ENCODE measurements at places on chromosomes 13 and 19.

DNA sequence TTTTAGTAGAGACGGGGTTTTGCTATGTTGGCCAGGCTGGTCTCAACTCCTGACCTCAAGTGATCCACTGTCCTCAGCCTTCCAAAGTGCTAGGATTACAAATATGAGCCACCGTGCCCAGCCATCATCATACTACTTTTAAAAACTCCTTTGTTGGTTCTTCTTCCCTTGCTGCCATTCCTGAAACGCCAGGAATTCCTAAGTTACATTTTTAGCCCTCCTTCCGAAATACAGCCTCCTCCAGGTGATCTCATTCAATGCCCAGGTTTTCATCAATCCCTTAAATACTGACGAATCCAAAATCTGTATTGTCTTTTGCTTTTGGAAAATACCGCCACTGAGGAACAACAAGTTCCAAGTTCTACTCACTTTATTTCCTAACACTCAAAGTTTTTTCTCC, 25.3 kb upstream of the EBPL start:
- no peak for DNase-seq

DNA sequence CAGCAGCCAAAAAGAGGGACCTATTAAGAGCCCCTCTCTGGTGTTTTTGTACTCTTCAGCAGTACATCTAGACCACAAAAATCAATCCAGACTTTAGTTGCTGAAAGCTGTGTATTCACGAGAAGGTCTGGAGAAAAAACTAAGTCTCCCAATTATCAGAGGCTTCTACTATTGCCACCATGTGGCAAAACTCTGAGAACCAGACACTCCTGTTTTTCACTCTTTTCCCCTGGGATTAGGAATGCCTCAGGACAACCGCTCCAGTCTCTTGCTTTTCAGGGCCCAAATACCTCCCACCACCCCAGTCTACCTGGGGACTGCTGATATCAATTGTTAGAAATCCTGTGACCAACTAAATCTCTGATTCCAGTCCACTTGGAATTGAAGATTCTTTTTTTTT, 30.1 kb upstream of the OBI1 start:
- no peak for DNase-seq

DNA sequence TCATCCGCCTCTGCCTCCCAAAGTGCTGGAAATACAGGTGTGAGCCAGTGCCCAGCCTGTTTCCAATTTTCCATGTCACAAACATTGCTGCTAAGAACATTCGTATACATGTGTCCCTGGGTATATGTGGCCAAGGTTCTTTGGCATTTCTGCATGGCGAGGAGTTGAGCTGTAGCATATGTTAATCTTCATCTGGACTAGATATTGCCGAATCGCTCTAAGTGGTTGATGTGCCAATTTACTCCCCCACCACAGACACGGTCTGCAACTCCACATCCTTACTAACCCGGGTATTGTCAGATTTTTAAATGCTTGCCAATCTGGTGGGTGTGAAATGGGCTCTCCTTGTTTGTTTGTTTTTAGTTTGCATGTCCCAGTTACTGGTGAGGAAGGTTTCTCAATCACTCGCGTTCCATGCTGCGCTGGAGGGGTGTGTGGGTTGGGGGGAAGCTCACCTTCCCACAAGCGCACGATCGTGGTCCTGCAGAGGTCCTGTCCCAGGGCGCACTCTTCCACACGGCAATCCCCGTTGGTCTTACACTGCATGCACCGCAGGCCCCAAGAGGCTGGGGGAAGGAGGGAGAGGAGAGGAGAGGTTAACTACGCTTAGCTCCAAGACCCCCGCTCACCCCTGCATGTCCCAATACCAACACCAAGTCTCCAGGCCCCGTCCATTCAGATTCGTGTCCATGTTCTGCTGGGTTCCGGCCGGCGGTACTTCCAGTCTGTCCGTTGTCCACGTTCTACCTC, 2.7 kb downstream of the PLAUR start:
- no peak for DNase-seq

DNA sequence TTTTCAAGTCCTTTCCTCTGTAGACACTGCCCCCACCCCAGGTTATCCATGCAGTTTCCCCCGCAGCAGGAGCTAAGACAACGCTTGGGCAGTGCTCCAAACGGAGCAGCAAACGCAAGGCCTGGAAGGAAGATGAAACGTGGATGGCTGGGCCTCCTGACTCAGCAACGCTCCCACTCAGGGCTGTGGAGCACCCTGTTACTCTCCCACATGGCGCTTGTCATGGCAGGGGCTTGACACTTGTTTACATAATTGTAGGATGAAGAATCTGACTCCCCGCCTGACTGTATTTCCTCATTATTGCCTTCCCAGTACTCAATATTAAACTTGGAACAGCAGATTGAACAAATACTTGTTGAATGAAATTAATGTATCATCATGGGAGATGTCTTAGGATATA, 799 bp upstream of the C1QTNF9B start:
- DNase-seq: no peak

- DNase-seq: no peak
Measured at GRCh38 chr19:49848938-49849337, 2.0 kb upstream of the PTOV1 start.

DNA sequence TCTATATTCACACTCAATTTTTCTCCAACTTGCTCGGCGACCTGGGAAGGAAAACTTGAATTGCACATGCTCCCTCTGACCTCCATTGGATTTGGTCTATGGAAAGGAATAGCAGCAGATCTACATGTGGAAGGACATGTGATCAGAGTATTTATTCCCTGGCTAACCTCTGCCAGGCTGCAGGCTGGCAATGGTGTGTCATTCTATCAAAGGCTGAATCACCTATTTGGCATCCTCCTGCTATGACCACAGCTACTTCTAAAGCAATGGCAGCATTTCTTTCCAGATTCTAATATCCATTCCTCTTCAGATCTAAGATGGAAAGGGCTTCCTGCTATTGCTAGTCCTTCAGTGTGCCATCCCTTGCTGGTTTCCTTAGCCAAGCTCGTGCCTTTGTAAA, 144.3 kb upstream of the FREM2 start:
- no peak for DNase-seq

DNA sequence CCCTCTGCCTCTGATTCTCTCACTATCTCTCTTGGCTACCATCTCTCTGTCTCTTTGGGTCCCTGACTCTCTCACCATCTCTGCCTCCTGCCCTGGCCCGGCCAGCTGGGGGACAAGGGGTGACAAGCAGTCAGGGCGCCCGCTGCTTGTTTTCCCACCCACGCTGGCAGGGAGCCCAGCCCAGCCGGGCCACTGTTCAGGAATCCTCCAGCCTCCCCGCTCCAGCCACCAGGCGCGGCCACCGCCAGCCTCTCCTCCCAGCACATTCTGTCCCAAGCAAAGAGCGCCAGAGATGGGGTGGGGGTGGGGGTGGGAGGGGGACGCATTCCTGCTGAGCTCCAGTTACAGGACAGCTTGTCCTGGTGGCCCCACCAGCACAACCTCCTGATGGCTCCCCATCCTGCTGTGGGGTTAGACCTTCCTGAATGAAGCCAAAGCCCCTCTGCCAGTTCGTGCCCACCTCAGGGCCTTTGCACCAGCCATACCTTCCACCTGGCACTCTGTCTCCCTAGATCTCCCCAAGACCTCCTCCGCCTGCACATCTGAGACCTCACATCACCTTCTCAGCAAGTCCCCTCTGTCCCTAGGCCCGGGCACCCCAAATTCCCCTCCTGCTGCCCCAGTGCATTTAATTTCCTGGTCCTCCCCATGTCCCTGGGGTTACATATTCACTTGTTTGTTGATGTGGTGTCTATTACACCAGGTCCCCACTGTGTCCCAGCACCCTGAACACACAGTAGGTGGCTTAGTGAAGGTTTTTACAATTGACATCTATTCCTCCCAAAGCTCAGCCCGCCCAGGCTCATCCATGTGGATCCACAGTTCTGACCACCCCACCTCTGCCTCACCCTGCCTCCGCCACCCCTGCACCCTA, 12.5 kb downstream of the ARRDC2 start:
- DNase-seq: no peak

- no peak for DNase-seq
Measured at GRCh38 chr13:104854007-104854406, 1681.5 kb downstream of the EFNB2 start.

GRCh38 chr19:4369888-4370260, 26.5 kb downstream of the MPND start:
- peak; percentile 22 for DNase-seq

DNA sequence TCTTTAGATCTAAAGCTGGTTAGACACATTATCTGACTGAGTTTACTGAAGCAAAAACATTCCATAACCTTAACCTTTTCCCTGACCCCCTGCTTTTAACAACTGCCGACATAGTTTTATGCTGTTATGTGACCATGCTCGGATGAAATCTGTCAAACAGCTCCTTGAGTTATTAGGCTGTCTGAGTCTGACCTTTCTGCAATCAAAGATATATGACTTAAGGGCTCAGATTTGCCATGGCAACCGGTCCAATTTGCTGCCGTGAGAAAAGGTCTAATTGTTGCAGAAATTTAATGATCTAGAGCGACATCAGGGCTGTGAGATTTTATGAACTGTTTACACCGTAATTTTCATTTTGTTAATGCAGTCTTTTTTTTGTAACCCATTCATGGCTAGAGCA, 61.8 kb downstream of the URI1 start:
- no peak for DNase-seq

- peak; percentile 45 for DNase-seq
Measured at GRCh38 chr13:91278888-91279287, 68.6 kb upstream of the MIR17HG start.

DNA sequence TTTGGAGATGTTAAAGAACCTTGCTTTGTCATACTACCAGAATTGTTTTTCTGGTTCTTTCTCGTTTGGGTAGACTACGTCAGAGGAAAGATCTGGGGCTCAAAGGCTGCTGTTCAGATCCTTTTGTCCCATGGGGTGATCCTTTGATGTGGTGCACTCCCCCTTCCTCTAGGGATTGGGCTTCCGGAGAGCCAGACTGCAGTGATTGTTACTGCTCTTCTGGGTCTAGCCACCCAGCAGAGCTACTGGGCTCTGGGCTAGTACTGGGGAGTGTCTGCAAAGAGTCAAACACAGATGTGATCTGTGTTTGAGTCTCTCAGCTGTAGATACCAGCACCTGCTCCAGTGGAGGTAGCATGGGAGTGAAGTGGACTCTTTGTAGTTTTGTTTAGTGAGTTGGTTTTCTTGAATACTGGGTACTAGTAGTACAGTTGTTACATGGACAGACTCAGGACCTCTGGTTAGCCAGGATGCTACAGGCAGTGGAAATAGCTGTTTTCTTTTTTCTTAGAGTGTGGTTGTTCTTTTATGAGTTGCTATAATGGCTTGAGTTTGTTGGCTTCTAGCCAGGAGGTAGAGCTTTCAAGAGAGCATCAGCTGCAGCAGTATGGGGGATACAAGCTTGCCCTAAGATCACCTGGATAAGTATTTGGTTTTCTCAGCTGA, 34.4 kb downstream of the DNAJC15 start:
- no peak for DNase-seq

DNA sequence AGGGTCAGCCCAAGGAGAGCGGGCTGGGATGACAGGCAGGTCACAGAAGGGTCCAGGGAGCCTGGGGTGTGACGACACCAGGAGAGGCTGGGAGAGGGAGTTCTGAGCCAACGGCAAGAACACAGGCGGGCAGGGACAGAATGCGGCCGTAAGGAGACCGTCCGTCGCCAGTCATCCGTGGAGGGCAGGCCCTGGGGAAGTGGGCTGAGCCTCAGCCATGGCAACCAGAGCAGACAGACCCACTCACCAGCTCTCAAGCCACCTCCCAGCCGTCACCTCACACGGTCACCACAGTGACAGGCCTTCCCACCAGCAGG, 3.7 kb upstream of the TMEM86B start:
- no peak for DNase-seq

- DNase-seq: no peak
Measured at GRCh38 chr19:49849433-49850220, 1.3 kb upstream of the PTOV1 start.

DNA sequence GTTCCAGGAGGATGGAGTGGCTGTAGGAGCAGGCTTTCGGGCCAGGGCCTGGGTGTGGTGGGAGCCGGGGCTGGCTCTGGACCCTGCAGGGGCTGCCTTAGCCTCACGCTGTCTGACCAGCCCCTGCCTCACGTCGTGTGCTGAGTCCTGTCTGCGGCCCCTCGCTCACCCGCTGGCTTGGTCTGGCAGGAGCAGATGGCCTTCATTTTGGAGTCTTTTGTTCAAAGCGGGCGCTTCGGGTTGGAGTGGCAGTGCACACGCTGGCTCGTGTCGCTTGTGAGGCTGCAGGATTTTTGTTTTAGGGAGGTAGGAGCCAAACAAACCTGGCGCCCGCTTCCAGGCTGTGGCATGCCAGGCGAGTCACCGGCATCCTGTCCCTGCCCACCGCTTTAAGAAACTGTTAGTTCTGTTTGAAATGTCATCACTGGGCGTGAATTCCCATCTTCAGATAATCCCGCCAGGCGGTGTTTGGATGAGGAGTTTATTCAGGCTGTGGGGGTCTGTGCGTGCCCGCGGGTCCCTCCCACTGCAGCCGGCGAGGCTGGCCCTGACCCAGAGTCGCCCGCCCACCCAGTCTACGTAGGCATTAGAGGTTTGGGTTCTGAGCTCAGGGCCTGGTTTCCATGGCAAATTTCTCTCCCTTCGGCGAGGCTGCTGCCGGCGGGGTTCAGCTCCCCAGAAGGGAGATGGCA, 89.8 kb downstream of the KDM4B start:
- DNase-seq: no peak

- no peak for DNase-seq
Measured at GRCh38 chr13:40152145-40152544, 496.7 kb downstream of the COG6 start.

GRCh38 chr19:11479090-11479897, 1.6 kb downstream of the ELAVL3 start:
- DNase-seq: no peak

GRCh38 chr13:112014857-112015256, 52.1 kb upstream of the SOX1 start:
- no peak for DNase-seq

- DNase-seq: no peak
Measured at GRCh38 chr19:1355568-1356507, 27.9 kb upstream of the NDUFS7 start.

DNA sequence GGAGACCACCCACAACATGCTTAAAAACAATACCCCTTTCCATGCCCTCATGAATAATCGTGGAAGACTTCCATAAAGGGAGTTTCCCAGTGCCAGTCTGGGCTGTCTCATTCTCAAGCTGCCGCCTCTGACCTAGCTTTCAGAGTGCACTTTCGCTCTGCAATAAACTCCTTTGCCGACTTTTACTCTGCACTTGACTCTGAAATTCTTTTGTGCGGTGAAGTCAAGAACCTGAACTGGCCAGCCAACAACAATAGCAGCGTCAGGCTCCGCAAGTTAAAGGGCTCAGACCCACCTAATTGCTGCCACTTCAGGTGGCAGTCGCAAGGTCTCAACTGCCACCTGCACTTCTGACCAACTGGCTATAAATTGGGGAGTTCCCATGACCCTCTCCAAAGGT, 10.3 kb upstream of the LEUTX start:
- DNase-seq: no peak

DNA sequence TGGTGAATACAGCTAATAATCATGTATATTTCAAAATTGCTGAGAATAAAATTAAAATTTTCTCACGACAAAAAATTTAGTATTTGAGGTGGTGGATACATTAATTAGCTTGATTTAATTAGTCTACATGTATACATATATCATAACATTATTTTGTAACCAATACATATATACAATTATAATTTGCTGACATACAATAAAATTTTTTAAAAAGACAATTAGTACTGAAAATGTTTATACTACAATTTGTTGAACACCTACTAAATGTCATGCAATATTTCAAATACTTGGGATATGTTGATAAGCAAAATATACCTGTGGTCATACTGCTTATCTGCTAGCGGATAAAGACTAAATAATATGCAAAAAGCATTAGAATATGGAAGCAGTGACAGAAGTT, 586.5 kb downstream of the SLITRK6 start:
- DNase-seq: no peak

All from KG1 (cell line).